ENCODE measurements at places on chromosomes 6 and 20.

GRCh38 chr6:167669553-167669849, 157.2 kb upstream of the AFDN start:
- no peak for DNase-seq

- no peak for DNase-seq
These were observed 8.0 kb downstream of the REPS1 start for GRCh38 chr6:138979813-138980668.

GRCh38 chr6:139030228-139030963, 1.9 kb downstream of the ABRACL start:
- DNase-seq: no peak

DNA sequence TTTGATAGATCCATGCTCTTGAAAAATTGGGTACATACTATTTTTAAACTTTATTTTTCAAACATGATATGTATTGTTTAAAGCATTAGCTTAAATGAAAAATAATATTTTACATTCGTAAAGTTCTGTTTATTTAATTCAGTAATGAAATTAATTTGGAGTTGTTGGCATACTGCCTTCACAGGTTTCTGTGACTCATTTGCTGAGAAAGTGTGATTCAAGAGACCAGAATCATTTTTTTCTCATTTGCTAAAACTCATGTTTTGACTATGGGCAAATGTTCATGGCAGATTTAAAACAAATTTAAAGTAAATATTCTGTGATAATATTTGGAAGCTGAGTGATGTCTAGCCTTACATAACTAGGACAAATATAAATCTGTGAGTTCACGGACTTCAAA, 230.4 kb downstream of the BCKDHB start:
- DNase-seq: no peak

GRCh38 chr6:168609914-168610490, 169.0 kb downstream of the SMOC2 start:
- no peak for DNase-seq

DNA sequence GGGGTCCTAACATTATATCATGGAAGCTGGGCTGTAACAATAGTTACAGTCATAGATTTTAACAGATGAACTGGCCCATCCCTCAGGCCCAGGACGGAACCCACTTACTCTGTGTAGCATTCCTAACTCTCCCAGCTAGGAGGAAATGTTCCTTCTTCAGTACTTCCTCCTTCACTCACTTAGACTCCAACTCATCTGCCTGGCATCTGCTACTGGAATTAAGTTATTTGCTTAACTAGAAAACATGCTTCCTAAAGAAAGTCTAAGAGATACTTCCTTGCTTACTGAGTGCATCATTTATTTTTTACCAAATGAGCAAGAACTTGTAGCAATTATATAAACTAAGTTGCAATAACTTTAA, 20.5 kb downstream of the GCLC start:
- peak; percentile 74 for DNase-seq
